Upper lobe of right lung (tissue), 1 donor: ENCODE measurements at places on chromosomes 3 and 15. TPM values are rescaled to one million over a fixed set of nuclear protein-coding genes. Genes with fewer than 3 reads are reported as not detected.

- H3K27ac ChIP-seq = no peak overlapping the region
- no peaks in the 10 kb centered on the region for H3K27me3 ChIP-seq
- H3K4me1 ChIP-seq = peaks cover 20% of the 10 kb centered on the region
- H3K36me3 ChIP-seq = no peaks in the 10 kb centered on the region
Observed at GRCh38 chr3:187291001-187291511, 481 bp downstream of the MASP1 start.

DNA sequence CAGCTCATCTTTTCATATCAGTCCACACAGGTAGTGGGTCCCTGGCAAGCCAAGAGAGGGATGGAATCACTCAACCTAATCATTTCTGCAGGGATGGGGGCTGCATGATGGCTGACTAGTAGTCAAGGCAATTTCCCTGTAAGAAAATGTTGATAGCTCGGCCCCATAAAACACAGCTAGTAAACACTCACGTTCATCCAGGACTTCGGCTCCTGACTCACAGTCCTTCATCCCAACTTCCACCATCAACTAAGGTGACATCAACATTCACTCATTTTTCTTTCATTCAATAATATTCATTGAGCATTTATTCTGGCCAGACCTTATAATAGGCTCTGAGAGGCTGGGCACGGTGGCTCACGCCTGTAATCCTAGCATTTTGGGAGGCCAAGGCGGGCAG, 4.4 kb upstream of the ACAP2 start:
- no peak overlapping the region for H3K27ac ChIP-seq
- H3K4me1 ChIP-seq = peaks cover 18% of the 10 kb centered on the region
- H3K4me3 ChIP-seq = no peak overlapping the region
- DNase-seq = no peak
- H3K36me3 ChIP-seq = no peaks in the 10 kb centered on the region
- no peaks in the 10 kb centered on the region for H3K27me3 ChIP-seq

DNA sequence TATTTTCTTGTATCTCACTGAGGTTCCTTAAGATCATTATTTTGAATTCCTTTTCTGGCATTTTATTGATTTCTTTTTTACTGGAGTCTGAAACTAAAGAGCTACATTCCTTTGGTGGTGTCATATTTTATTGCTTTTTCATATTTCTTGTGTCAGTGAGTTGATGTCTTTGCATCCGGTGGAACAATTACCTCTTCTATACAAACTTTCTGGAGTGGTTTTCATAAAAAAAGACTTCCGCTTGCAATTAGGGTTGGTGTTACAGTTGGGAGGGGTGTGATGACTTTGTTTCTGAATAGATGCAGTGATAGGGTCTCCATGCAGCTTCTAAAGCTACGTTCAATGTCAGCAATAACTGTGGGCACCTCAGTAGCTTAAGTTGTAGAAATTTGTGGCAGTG, 181.7 kb downstream of the LPP start:
- DNase-seq = no peak
- no peaks in the 10 kb centered on the region for H3K27me3 ChIP-seq
- no peak overlapping the region for H3K4me3 ChIP-seq
- no peak overlapping the region for H3K27ac ChIP-seq
- H3K4me1 ChIP-seq = peaks cover 18% of the 10 kb centered on the region

DNA sequence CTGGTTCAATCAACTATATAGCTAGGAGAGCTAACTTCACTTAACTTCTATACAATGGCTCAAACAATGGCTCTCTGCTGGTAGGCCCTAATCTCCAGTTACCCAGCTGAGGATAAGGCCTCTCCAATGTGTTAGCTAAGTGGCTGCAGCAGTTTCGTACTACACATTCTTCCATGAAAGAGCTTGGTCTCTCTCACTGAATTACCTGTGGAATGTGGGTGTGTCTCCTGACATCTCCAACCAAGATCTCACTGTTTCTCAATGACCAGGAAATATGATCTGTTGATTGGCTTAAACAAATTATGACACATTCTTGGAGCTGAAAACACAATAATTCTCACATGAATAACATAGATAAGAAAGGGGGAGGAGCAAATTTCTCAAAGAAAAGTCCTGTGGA, 169.8 kb upstream of the ROBO1 start:
- DNase-seq = no peak
- H3K4me3 ChIP-seq = no peak overlapping the region
- H3K27me3 ChIP-seq = no peaks in the 10 kb centered on the region
- H3K4me1 ChIP-seq = no peaks in the 10 kb centered on the region
- H3K36me3 ChIP-seq = no peaks in the 10 kb centered on the region

DNA sequence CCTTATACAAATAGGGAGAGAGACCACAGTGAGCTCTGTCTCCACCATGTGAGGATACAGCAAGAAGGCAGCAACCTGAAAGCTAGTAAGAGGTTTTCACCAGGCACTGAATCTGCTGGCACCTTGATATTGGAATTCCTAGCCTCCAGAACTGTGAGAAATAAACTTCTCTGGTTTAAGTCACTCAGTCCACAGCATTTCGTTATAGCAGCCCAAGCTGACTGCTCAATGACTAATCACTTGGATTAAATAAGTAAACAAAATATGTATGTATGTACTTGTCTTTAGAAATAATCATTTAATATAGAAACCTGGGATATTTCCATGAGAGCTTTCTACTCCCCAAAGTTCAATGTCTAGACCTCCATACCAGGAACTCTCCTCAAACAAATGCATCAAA, 162.0 kb downstream of the IMPG2 start:
- no peak for DNase-seq
- no peak overlapping the region for H3K27ac ChIP-seq
- H3K4me1 ChIP-seq = no peaks in the 10 kb centered on the region
- H3K36me3 ChIP-seq = no peaks in the 10 kb centered on the region

DNA sequence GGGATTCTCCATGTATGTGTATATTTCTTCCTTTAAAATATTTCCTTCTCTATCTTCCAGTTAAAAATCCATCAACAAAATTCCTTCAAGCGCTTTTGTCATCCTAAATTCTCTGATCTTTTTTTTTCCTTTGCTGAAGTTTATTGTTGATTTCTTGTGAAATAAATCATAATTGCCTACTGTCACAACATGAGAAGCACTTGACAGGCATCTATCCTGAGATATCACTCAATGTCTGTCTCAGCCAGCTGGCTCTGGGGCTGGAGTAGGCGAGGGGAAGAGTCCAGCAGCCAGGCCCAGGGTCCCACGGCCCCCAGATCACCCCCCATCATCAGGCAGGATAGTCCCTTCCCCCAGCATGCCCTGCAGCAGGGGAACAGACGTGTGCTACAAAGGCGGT, 109.0 kb upstream of the TLE3 start:
- no peaks in the 10 kb centered on the region for H3K4me1 ChIP-seq
- H3K4me3 ChIP-seq = no peak overlapping the region
- H3K36me3 ChIP-seq = no peaks in the 10 kb centered on the region

GRCh38 chr3:172546105-172546504, 22.9 kb upstream of the TNFSF10 start:
- DNase-seq = no peak
- no peak overlapping the region for H3K4me3 ChIP-seq
- H3K27ac ChIP-seq = peak overlapping the region; percentile 6
- H3K4me1 ChIP-seq = peaks cover 26% of the 10 kb centered on the region

DNA sequence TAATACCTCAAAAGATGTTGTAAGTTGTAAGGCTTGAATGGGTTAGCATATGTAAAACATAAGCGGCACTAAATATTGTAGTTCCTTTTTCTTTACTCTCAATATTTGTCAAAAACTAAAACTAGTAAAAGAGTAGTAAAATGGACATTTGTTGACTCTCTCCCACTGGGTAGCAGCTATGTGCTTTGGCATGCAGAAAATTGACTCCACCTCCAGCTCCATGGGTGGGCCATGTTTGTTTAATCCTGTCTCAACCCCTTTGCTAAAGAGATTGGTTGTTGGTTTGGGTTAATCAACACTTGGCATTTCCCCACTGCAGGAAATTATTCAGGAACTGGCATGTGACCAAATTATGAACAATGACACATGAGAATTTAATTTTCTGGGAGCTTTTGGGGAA, 114.8 kb downstream of the EOMES start:
- H3K4me1 ChIP-seq = peaks cover 3% of the 10 kb centered on the region
- no peaks in the 10 kb centered on the region for H3K36me3 ChIP-seq
- no peaks in the 10 kb centered on the region for H3K27me3 ChIP-seq
- H3K27ac ChIP-seq = no peak overlapping the region
- DNase-seq = no peak

DNA sequence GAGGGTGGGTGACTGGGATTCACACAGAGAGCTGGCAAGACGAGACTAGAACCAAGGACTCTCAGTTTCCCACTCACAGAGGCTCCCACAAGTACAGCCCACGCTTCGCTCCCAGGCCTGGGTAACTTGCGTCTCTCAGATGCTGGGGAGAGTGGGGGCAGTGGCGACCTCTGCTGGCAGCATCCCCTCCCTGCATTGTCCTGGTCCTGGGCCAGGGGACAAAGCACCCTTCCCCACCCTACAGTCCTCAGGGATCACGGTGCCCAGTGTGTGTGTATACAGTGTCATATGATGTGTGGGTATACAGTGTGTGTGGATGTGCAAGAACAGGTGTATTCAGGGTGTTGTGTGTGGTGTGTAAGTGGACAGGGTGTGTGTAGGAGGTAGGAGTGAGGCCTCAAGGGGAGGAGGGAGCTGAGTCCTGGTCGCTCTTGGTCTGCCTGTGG, 12.8 kb downstream of the VILL start:
- H3K36me3 ChIP-seq = peaks cover 13% of the 10 kb centered on the region
- H3K4me3 ChIP-seq = no peak overlapping the region
- DNase-seq = peak; percentile 80
- H3K4me1 ChIP-seq = peaks cover 11% of the 10 kb centered on the region
- H3K27ac ChIP-seq = no peak overlapping the region

DNA sequence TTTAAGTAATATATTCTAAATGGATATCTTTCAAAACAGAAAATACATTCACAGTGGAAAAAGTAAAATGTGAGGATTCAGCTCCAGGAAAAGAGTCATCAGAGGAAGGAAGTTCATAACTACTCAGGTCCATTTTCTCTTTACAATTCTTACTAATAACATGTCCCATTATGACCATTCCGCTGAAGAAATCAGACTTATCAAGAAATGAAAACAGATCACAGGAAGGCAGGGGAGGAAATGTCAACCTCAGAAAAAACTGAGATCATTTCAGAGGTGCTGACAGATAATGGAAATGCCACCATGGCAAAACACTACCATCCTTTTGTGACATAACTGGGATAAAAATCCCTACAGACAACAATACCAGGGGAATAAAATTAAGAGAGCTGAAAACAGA, 139.5 kb downstream of the MAGI1 start:
- no peaks in the 10 kb centered on the region for H3K36me3 ChIP-seq
- no peaks in the 10 kb centered on the region for H3K27me3 ChIP-seq
- no peak overlapping the region for H3K27ac ChIP-seq

DNA sequence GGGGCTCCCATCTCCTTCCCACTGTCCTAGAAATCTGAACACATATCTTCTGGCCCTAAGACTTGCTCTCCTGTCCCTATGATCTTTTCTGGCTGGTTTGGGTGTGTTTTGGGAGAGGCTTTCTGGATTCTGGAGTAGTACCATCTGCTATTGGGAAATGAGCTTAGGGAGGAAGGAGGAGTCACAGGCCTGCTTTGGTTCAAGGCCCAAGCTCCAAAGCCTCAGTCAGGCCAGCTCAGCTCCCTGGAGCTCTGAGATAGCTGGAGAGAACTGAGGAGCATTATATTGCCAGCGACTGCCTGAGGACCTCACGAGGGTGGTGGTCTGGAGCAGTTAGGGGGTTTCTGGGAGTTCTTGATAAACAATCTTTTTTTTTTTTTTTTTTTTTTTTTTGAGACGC, 18.7 kb downstream of the RASGRF1 start:
- no peaks in the 10 kb centered on the region for H3K36me3 ChIP-seq
- no peak overlapping the region for H3K27ac ChIP-seq
- H3K4me3 ChIP-seq = no peak overlapping the region
- H3K4me1 ChIP-seq = no peaks in the 10 kb centered on the region
- no peak for DNase-seq

- H3K4me3 ChIP-seq = no peak overlapping the region
- no peak overlapping the region for H3K27ac ChIP-seq
- peaks cover 6% of the 10 kb centered on the region for H3K4me1 ChIP-seq
- DNase-seq = no peak
Observed at GRCh38 chr3:126087552-126088175, 3.7 kb upstream of the SLC41A3 start.

DNA sequence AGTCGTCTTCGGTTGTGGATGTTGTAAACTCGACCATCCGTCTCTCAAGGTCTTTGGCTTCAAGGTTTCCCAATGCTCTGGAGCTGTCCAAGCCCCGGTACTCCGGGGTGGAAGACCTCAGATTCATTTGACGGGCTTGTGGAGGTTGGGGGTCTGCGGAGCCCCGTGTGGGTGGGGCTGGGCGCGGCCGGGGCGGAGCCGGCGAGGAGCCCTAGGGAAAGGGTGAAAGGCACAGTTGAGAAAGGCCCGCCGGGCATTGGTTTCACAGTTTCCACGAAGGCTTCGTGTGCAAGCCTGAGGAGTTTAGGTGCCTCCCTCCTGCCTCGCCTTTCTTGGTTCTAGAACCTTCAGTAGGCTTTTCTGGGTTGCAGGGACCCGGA, 360 bp upstream of the MGA start:
- DNase-seq = no peak
- H3K4me1 ChIP-seq = peaks cover 11% of the 10 kb centered on the region
- H3K4me3 ChIP-seq = peak overlapping the region; percentile 64
- no peaks in the 10 kb centered on the region for H3K27me3 ChIP-seq
- H3K27ac ChIP-seq = peak overlapping the region; percentile 85
- H3K36me3 ChIP-seq = no peaks in the 10 kb centered on the region

DNA sequence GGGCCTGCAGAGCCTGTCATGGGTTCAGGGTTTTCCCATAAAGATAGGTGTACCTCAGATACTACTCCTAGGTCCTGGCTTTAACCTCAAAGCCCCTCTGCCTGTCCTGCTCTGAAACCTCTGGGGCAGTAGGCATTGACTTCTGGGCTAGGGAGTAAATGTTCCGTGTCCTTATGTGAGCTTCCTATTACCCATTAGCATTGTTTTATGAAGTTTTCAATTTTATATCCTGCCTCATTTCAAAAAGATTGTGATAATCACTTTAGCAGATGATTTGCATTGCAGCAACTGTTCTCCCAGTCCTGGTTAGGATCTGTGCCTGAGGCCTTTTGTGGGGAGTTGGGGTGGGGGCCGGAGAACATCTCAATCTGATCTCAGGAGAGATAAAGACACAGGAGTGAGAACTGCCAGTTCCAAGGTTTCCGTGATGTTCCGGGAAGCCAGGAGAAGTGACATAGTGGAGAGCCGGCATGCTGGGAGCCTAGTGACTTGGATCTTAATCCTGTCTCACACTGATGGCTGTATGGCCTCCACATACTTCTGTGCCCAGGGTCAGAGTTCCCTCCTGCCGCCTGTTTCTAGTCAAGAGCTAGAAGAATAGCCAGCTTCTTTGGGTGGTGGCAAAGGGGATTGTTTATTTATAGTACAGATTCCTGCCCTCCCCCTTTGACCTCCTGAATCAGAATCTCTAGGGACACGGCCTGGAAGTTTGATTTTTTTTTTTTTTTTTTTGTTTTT, 10.6 kb downstream of the TPM1 start:
- no peaks in the 10 kb centered on the region for H3K27me3 ChIP-seq
- DNase-seq = no peak
- H3K27ac ChIP-seq = peak overlapping the region; percentile 90
- peaks cover 75% of the 10 kb centered on the region for H3K4me1 ChIP-seq

- peaks cover 13% of the 10 kb centered on the region for H3K4me1 ChIP-seq
- peaks cover 41% of the 10 kb centered on the region for H3K36me3 ChIP-seq
- DNase-seq = no peak
Observed at GRCh38 chr3:128794770-128795649, 69.0 kb downstream of the RAB7A start.

The PLA2G4D gene
- total RNA-seq = not detected

The SHF gene
- 7.1 TPM for total RNA-seq

The HMG20A gene
- total RNA-seq = 41.9 TPM

The KNG1 gene
- total RNA-seq = 0.14 TPM

The GPR15 gene
- 2.5 TPM for total RNA-seq

The KIF15 gene
- total RNA-seq = 0.81 TPM

The LRTM1 gene
- not detected for total RNA-seq

The SSUH2 gene
- total RNA-seq = not detected
